ENCODE measurements at places on chromosomes 4 and X. TPM values are rescaled to one million over a fixed set of nuclear protein-coding genes. Genes with fewer than 3 reads are reported as not detected.

The RPA4 gene
- total RNA-seq = not detected

The SPATA4 gene
- total RNA-seq = not detected

The FREM3 gene
- not detected for total RNA-seq

The PDGFRA gene
- total RNA-seq = 89.8 TPM

GRCh38 chr4:83013902-83014301, 3.3 kb upstream of the LIN54 start:
- DNase-seq = no peak

DNA sequence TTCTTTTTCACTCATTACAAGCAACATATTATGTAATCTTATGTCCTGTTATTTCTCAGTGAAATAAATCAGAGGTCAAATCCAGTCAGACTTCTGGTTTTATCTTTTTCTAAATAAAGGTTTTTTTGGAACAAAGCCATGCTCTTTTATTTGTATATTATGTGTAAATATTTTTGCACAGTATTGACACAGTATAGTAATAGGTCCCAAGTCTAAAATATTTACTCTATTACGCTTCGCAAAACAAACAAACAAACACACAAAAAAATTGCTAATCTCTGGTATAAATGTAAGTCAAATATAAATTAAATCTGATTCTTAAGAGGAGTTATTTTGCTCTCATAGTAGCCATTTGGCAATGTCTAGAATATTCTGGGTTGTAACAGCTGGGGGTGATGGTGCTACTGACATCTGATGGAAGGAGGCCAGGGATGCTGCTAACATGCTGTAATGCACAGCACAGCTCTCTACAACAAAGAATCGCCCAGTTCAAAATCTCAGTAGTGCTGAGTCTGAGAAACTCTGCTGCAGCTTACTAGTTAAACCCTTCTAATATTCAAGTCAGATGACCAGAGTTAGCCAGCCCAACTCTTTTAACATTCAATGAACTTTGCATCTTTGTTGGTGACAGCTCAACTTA, 602.1 kb downstream of the RAB28 start:
- no peak for DNase-seq

GRCh38 chr4:94420356-94420755, 31.4 kb upstream of the PDLIM5 start:
- DNase-seq = no peak

- DNase-seq = no peak
These were observed 282.2 kb upstream of the KLF3 start for GRCh38 chr4:38381788-38382187.

GRCh38 chr4:98421111-98421510, 159.9 kb downstream of the RAP1GDS1 start:
- DNase-seq = peak; percentile 79

GRCh38 chr4:153222707-153223426, 18.6 kb downstream of the TRIM2 start:
- no peak for DNase-seq

DNA sequence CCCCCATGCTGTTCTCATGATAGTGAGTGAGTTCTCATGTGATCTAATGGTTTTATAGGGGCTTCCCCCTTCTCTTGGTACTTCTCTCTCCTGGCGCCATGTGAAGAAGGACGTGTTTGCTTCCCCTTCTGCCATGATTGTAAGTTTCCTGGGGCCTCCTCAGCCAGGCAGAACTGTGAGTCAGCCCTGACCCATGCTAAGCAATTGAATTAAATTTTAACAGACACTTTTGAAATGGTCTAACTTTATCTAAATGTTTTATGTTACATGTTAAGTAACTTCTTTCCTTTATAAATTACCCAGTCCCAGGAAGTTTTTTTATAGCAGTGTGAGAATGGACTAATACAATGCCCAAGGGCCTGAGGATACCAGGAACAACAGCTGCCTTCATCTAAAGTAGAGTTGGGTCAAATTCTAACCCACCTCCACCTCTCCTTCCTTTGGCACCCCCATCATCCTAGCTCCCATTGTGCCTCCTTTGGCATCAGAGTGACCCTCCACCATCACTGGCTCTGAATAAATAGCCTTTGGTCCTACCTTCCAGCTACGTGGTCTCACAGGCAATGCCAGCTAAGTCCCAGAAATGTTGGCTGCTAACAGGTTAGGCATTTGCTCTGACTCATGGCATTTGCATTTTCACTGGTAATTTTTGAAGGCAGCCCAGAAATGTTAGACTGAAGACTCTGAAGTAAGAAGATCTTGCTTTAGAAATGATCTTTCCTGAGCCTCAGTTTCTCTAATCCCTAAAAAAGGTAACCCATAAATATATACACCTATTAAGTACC, 182.1 kb downstream of the MOSPD2 start:
- peak; percentile 59 for DNase-seq

GRCh38 chr4:169210504-169211118, 60.1 kb downstream of the SH3RF1 start:
- no peak for DNase-seq
